Right ventricle myocardium inferior (tissue), 1 donor: ENCODE measurements at places on chromosomes 4 and X. TPM values are rescaled to one million over a fixed set of nuclear protein-coding genes. Genes with fewer than 3 reads are reported as not detected.

The DCHS2 gene
- not detected for total RNA-seq

The SPRY1 gene
- 37.0 TPM for total RNA-seq

The IL2 gene
- not detected for total RNA-seq

The OGT gene
- 78.6 TPM for total RNA-seq

The ARHGAP36 gene
- total RNA-seq: not detected

DNA sequence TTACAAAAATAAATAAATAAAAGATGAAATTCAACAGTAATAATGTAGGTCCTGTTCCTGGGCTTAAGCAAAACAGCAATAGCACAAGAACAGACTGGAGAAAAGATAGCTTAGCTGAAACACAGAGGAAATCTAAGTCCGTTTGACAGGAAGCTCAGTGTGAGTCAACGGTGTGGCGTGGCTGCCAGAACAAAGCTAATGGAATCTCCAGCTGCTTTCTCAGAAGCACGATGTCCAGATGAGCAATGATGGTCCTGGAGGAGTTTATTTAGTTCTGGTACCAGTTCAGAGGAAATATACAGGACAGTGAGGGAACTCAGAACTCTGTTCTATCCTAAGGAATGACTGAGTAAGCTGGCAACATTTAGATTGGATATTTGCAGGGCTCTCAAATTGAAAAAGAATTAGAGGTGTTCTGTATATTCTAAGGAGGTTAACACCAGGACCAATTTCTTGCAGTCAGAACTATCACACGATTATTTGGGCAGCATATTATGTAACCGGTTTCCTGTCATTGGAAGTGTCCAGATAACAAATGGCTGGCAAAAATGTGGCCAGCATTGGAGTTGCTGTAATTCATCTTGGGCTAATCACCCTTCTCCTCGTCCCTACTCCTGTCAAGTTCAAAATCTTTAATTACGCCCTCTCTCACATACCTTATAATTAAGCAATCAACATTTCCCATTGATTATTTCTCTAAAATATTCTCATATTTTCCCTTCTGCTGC is 12.7 kb downstream of the GAB3 start:
- DNase-seq: peak; percentile 75

GRCh38 chrX:27444093-27444908 is 18.8 kb downstream of the PPP4R3C start:
- no peak for DNase-seq

DNA sequence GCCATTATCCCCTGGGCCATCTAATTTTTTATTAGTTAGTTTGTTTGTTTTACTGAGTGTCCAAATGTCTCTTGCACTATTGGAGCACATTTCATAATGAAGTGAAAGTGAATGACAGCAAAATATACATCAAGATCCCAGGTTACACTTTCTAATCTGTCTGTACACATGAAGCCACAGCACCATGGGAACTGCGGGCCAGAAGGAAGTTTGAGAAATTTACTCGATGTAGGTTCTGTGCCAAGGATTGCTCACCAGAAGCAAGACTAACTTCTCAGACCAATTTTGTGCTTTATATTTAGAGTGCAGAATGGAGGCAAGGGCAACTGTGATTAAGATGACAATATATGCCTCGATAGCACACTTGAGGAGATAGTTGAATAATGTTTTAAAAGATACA is 258.0 kb downstream of the COL25A1 start:
- DNase-seq: no peak

- DNase-seq: peak; percentile 42
Observed at GRCh38 chr4:138553001-138553845, 311.1 kb upstream of the SLC7A11 start.

DNA sequence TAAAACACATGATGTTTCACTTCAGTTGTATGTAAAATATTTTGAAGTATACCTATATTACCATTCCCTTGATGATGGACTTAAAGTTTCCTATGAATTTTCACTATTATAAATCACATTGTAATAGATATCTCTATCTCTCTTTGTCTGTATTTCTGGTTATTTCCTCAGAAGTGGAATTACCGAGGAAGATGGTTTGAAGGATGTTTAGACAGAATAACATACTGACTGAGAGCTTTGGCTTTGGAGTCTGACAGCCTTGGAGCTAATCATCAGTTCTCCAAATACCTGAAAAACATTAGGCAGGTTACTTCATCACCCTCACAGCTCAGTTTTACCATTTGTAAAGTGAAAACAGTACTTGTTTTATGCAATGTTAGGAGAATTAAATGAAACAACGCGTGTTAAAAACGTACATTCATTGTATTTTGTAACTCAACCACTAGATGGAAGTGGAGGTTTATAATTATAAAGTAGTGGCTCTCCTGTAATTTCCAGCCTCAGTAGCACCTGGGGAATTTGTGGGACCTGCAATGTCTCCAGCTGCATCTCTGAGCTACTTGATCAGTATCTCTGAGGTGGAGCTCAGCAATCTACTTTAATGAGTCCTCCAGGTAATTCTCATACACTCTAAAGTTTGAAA is 14.3 kb downstream of the JCHAIN start:
- no peak for DNase-seq

GRCh38 chrX:108399418-108400165 is 38.6 kb downstream of the COL4A6 start:
- DNase-seq: no peak

GRCh38 chr4:73376251-73376650 is 27.8 kb upstream of the ALB start:
- DNase-seq: no peak
